SK-N-SH treated with all-trans-retinoic acid at 6 μM for 48 hours (cell line): ENCODE measurements at places on chromosomes 16 and 17.

- peak; percentile 27; the same call in 2 of the 3 replicates for ATAC-seq
Observed at GRCh38 chr17:63096426-63096825, 130.4 kb downstream of the TANC2 start.

GRCh38 chr16:51154271-51155171 lies 3.5 kb upstream of the SALL1 start:
- no peak for ATAC-seq

DNA sequence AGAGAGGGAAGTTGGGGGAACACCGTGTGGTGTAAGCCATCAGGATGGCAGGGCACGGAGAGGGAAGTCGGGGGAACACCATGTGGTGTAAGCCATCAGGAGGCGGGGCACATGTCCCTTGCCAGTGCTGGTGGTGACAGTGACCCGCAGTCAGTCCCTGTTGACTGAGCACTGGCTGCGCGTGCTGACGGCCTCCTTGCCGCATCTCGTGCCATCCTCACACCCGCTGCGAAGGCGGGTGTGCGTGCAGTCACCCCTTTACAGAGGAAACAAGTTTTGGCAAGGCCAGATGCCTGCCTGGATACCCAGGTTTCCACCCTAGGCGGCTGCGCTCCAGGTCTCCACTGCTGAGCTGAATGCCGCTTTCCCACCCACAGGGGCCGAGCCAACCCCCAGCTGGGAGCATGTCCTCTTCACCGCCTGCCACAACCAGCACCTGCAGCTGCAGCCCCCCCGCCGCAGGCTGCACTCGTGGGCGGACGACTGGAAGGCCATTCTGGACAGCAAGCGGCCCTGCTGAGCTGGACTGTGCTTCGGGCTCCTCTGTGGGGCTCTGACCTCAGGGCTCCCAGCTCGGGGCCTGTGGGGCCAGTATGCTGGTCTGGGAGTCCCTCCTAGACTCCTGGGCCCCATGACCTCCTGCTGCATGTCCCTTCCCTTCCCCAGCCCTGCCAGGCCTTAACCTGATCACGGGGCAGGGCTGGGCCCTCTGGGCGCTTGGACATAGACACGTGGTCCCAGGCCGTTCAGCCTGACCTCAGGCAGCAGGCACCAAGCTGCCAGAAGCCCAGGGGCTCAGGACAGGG lies 43.5 kb downstream of the NT5M start:
- ATAC-seq, result no peak

DNA sequence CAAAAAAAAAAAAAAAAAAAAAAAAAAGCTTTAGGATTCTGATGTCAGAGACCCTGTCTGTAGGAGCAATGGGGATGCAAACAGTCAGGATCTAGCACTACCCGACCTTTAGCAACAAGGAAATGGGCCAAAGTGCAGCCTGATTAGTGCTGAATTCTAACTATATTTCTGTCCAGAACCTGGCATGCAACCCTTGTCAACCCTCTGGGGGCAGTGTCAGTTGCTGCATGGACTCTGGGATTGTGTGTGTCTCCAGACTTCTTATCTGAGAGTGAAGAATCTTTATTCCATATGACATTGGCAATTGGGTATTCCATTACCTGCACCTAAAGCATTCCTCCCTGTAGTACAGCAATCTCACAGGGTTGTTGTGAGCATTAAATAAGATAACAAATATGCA lies 120.3 kb upstream of the CRHR1 start:
- no peak for ATAC-seq

DNA sequence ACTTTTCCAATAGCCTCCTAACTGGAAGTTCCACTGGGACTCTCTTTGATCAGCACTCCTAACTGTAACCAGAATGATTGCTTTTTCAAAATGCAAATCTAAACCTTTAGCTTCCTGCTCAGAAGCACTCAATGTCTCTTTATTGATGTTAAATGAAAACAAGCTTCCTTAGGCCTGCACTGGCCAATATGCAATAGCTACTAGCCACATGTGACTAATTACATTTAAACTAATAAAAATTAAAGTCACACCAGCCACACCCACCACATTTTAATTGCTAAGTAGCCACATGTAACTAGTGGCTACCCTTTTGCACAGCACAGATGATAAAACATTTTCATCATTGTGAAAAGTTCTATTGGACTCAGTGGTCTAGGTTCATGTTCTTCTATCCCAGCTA lies 31.8 kb downstream of the FAM20A start:
- ATAC-seq, result no peak

- ATAC-seq, result no peak
Observed at GRCh38 chr16:58809213-58809612, 75.1 kb upstream of the GOT2 start.

DNA sequence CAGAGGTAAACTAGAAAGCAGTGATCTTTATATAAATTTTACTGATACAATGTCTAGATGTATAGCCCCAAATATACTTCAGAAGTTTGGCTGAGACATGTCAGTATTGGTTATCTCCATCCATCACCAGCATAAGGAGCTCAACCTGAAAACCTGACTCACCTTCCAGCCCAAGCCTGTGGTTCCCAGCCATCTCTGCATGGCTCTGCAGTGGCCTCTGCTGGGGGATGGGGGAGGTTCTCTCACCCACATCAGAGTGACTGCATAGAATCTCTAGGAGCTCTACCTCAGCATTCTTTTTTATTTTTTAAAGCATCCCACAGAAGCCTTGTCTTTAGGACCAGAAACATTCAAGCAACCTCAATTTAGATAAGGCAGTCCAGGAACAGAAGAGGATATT lies 27.3 kb downstream of the USP7 start:
- peak; percentile 94 for ATAC-seq

GRCh38 chr17:15106540-15106939 lies 158.6 kb downstream of the PMP22 start:
- no peak for ATAC-seq

DNA sequence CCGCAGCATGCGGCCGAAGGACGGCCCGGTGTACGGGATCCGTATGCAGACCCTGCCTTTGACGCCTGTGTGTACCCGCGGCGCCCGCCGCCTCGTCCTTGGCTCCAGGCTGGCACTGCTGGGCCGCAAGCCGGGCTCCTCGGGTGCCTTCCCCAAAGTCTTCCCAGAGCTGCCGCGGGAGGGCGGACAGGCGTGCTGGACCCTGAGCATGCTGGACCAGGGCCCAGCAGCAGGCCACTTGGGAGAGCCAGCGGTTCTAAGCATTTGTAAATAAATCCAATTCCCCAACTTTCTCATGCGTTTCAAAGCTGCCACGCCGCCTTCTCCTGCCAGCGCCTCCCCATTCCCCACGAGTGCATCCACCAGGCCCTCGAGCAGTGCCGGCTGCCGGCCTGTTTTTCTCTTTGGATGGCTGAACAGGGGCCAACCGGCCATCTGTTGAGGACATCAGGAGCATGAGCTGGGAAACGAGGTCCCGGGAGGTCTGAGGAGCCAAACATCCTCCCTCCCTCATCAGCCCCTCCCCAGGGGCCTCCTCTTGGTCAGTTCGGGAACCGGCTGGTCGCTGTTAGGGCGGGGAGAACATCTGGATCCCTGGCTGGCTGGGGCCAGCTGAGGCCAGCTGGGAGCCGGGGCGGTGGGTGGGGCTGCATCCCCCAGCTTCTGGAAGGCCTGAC lies 20.5 kb upstream of the PABPN1L start:
- no peak for ATAC-seq

GRCh38 chr16:49608098-49608497 lies 234.5 kb downstream of the C16orf78 start:
- no peak for ATAC-seq

- ATAC-seq, result no peak
Observed at GRCh38 chr17:34195987-34196386, 59.1 kb upstream of the CCL2 start.

DNA sequence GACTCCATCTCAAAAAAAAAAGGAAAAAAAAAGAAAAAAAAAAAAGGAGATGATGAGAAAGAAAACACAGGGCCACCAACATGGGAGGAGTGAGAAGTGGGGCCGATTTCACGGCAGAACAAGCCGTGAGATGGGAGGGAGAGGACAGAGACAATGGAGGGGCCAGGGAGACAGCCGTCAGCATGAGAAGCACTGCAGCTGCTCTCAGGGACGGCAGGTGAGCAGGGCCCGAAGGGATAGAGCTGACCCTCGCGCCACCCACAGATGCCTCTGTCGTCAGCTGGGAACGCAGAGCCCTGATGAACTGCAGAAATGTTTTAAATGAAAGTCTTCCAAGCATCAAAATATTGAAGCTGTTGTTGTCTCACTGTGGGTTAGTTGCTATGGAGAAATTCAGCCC lies 20.3 kb downstream of the PITPNM3 start:
- no peak for ATAC-seq
